ENCODE measurements at places on chromosomes 5 and 9. TPM values are rescaled to one million over a fixed set of nuclear protein-coding genes. Genes with fewer than 3 reads are reported as not detected.

The PTGR1 gene
- total RNA-seq, result not detected

The ENTR1 gene
- total RNA-seq, result 116 TPM

The SPATA31D4 gene
- not detected for total RNA-seq

The SPATA31E1 gene
- total RNA-seq, result not detected

The ZNF483 gene
- 0.19 TPM for total RNA-seq

The DDX4 gene
- total RNA-seq, result not detected

The ARHGEF39 gene
- 15.3 TPM for total RNA-seq

The DOCK2 gene
- 255 TPM for total RNA-seq

The OLFM1 gene
- not detected for total RNA-seq

The MCTP1 gene
- 0.40 TPM for total RNA-seq

The MARCOL gene
- total RNA-seq, result not detected

The PCA3 gene
- 0.19 TPM for total RNA-seq

Data from Karpas-422 (cell line).